ENCODE measurements at places on chromosomes 11 and 22. TPM values are rescaled to one million over a fixed set of nuclear protein-coding genes. Genes with fewer than 3 reads are reported as not detected.

XKR3 gene
- total RNA-seq: not detected

DNA sequence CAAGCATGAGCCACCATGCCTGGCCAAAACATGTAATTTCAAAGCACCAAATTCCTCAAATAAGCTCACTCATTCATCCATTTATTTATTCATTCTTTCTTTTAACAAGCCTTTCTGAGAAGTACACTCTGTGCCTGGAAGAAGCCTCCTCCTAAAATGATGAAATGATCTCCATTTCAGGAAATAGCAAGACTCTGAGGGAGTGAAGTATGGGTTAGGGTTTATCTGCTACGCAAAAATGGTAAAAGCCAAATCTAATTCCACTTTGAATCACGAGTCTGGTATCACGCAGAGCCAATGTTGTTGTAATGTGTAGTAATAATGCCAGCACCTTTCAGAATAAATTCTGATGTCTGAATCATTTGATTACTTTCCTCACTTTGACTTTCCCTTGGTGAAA is 1041.8 kb downstream of the LRRC4C start:
- no peak for DNase-seq

- no peak for DNase-seq
Measured at GRCh38 chr11:56497010-56497409, 5.8 kb upstream of the OR5M8 start.

DNA sequence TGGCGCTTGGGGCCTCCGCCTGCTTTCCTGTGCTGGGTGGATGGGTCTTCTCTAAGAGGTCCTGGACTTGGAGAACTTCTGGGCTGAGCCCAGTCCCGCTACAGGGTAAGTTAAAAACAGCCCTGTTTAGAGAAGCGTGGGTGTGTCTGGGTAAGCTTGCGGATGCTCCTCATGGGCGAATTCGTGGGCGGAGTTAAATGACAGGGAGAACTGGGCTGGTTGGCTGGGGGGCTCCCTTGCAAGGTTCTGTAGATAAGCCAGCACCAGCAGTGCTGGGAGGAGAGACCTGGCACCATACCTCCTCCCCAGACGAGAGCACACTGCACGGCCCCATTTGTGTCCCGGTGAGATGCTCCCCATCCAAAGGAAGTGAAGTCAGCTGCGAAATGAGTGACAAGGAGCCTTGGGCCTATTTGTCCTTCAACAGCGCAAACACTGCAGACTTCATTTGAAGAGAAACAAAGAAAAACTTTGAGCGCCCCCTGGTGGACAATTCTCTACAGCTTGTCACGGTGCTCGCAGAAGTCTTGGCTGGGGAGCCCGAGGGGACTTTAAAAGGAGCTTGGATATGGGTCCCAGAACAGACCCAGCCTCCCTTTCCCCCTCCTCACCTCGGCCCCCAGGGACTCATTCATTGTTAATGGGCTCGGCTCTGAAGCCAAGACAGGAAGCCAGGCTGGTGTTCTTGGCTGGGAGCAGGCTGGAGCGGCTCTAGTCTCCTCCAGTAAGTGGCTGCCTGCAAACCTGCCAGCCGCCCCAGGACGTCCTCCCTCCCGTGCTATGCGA is 39.5 kb downstream of the TP53I11 start:
- DNase-seq: peak; percentile 88

GRCh38 chr11:72436661-72437060 is 2.3 kb upstream of the CLPB start:
- DNase-seq: no peak

GRCh38 chr11:72975778-72976521 is 161.7 kb downstream of the ATG16L2 start:
- DNase-seq: no peak

DNA sequence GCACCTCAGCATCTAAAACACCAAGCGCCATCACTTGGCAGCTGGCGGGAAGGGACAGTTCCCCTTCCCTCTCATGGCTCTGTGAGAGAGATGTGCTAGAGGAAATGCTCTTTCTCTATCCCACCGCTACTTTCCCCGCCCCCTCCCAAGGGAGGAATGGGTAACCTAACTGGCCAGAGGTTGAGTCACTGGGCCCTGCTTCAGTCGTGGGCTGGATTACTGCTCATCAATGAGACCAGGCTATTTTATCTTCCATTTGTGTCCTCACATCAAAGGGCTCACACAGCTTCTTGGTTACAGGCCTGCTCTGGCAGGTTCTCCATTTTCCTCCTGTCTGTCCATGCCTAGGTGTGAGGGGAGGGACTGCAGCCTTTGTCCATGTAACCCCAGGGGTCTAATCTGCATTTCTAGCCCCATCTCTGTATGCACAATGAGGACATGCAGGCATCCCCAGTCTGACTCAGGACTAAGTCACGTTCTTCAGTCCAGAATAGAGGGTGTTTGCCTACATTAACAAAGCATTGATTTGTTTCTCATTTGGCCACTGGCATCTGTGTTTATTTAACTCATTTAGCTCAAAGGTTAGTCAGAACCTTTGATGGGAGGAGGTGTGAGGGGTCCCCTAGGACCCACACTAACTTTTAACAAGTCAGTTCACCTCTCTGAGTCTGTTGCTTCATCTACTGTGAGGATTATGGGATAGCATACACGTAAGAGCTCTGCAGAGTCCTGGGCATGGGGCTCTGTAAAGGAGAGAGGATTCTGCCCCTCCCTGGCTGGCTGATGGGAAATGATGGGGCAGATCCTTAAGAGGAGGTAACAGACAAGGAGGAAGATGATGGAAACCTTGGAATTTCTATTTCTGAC is 99.1 kb downstream of the XRRA1 start:
- no peak for DNase-seq
